Aorta (tissue), 5 donors: ENCODE measurements at places on chromosomes 4 and X. TPM values are rescaled to one million over a fixed set of nuclear protein-coding genes. Genes with fewer than 3 reads are reported as not detected.

GRCh38 chr4:165563851-165564250 is 185.0 kb downstream of the CPE start:
- no peak overlapping the region for H3K4me3 ChIP-seq
- H3K27me3 ChIP-seq, result no peaks in the 10 kb centered on the region
- no peaks in the 10 kb centered on the region for H3K36me3 ChIP-seq
- H3K4me1 ChIP-seq, result no peaks in the 10 kb centered on the region
- no peak overlapping the region for H3K27ac ChIP-seq

DNA sequence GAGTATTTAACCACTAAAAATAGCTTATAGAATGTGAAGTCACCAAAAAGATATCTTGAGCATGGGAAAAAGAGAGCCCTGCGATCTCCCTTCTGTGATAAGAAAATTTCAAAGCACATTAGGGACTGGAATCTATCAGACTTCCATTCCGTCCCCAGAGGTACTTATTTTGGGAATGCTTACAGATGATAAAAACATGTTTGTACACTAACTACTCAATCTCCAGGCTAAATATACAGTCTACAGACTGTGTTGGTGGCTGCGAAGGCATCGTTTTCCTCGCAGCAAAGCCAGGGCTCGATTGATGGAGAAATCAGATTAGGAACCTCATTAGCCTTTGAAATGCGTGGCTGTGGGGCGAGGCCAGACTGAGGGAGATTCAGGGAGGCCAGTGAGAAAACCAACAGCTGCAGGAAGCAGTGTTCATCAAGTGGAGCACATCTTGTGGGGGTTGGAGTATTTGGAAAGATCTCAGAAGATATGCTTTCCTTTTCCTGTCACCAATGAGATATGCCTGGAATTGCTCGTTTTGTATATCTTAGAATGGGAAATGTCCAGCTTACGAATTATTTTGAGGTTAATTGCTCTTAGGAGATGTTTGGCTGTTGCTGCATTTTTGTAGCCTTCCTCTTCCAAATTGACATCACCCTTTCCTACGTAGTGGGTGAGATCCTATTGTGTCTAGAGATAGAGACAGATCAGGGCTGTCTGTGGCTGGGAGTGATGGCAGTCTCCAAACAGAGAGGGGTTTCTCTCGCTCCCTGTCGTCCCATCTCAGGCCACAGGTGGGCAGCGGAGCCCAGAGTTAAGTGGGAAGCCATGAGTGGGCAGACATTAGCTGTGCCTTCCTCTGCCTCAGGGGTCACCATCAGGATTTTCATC is 224.9 kb upstream of the FAT1 start:
- H3K4me3 ChIP-seq, result no peak overlapping the region
- DNase-seq, result no peak
- no peak overlapping the region for H3K27ac ChIP-seq

DNA sequence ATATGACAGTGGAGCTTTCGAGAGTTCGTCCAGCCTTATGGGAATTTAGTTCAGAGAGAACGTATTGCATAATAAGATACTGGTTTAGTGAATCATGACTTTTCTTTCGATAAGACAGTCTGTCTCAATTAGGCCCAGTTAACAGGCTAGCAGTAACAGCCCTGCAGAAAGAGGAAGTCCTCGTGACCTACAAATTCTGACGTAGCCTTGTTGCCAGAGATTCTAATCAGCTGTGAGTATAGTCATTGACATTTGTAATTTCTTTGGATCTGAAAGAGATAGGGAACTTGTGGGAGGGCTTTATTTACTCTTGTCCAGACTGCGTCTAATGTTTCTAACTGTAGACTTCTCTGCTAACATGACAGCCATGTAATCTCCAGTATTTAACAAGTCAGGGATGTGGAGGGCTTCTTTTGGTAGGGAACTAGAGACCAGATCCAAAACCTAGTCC is 15.8 kb downstream of the ART3 start:
- no peaks in the 10 kb centered on the region for H3K27me3 ChIP-seq
- no peak overlapping the region for H3K4me3 ChIP-seq
- DNase-seq, result no peak
- no peaks in the 10 kb centered on the region for H3K36me3 ChIP-seq
- H3K27ac ChIP-seq, result no peak overlapping the region

DNA sequence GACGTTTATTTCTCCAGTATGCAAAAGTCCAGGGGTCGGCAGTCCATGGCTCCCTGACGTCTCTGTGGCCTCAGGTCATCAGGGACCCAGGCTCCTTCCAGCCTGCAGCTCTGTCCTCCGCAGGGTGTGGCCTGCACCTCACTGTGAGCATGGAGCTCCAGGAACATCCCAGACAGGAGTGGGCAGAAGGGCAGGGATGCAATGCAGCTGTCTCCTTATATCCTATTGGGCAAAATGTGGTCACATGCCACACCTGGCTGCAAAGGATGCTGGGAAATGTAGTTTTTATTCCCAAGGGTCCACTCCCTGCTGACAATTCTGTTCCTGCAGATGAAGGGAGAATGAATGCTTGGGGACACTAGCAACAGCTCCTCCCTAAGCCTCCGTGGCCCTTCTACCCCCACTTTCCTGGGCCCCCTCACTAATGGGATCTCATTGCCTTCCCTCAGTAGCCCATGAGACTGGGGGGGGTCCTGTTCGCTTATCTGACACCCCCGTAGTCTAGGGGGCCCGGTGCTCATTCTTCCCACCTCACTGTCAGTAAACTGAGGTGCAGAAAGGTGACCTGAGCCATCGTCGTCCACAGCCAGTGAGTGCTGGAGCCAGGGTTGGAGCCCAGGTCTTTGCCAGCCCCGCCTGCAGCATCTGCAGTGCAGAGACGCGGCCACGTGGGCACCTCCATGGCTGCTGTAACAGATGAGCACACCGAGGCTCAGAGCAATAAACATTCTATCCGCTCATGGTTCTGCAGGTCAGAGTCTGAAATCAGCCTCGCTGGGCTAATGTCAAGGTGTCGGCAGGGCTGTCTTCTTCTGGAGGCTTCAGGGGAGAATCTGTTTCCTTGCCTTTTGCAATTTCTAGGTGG is 5.9 kb upstream of the GRPEL1 start:
- H3K27me3 ChIP-seq, result no peaks in the 10 kb centered on the region
- H3K27ac ChIP-seq, result no peak overlapping the region
- H3K36me3 ChIP-seq, result no peaks in the 10 kb centered on the region
- no peak overlapping the region for H3K4me3 ChIP-seq
- no peaks in the 10 kb centered on the region for H3K4me1 ChIP-seq

GRCh38 chr4:140607852-140608251 is 39.1 kb upstream of the UCP1 start:
- H3K4me3 ChIP-seq, result no peak overlapping the region
- no peaks in the 10 kb centered on the region for H3K27me3 ChIP-seq
- H3K27ac ChIP-seq, result no peak overlapping the region
- H3K36me3 ChIP-seq, result no peaks in the 10 kb centered on the region
- DNase-seq, result no peak
- H3K4me1 ChIP-seq, result no peaks in the 10 kb centered on the region

DNA sequence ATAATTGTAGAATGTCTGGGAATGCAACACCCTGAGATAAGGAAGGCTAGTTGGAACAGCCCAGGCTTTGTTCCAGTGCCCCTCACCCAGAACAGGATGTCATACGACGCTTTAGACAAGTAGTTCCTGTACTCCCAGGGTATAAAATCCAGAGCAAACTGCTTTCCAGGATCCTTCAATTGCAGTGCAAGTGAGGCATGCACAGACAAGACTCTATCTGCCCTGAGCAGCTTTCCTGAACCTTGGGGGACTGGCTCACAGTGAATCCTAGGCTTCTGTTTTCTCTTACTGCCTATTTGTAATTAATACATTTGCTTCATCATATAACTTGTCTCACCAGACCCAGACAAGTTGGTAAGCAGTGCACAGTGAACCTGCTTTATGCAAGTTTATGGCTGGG is 48.4 kb upstream of the IL9R start:
- H3K4me3 ChIP-seq, result no peak overlapping the region
- no peak overlapping the region for H3K27ac ChIP-seq
- H3K4me1 ChIP-seq, result no peaks in the 10 kb centered on the region
- no peak for DNase-seq
- no peaks in the 10 kb centered on the region for H3K36me3 ChIP-seq

GRCh38 chr4:68630371-68630770 is 40.1 kb downstream of the UGT2B15 start:
- no peak for DNase-seq
- no peaks in the 10 kb centered on the region for H3K36me3 ChIP-seq
- H3K4me1 ChIP-seq, result no peaks in the 10 kb centered on the region
- no peak overlapping the region for H3K27ac ChIP-seq
- no peaks in the 10 kb centered on the region for H3K27me3 ChIP-seq

DNA sequence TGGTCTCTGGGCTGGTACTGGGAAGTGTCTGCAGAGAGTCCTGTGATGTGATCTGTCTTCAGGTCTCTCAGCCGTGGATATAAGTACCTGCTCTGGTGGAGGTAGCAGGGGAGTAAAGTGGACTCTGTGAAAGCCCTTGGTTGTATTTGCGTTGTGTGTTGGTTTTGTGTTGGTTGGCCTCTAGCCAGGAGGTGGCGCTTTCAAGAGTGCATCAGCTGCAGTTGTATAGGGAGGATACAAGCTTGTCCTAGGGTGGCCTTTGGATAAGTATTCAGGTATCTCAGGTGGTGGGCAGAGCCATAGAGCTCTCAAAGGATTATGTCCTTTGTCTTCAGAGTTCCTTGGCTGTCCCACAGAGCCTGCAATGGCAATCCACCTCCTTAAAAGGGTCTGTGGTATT is 111.6 kb downstream of the MAGEB17 start:
- no peaks in the 10 kb centered on the region for H3K4me1 ChIP-seq
- DNase-seq, result no peak
- H3K27me3 ChIP-seq, result no peaks in the 10 kb centered on the region
- H3K27ac ChIP-seq, result no peak overlapping the region
- H3K4me3 ChIP-seq, result no peak overlapping the region

DNA sequence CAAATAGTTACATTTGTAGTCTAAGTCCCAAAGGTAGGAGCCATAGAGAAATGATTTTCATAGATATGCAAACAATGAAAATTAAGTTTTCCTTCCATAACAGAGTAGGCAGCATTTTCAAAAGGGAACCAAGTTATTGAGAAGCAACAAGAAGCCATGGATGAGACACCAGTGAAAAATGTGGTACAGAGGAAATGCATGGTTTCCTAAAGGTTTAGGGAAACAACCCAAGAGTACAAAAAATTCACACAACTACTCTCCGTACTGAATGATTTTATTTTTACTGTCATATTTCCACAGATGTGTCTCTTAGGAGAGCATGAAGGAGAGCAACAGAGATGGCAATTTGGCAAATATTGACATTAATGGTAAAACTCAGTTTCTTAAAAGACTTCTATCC is 1408.9 kb upstream of the PCDH7 start:
- H3K36me3 ChIP-seq, result no peaks in the 10 kb centered on the region
- no peak overlapping the region for H3K27ac ChIP-seq
- no peaks in the 10 kb centered on the region for H3K4me1 ChIP-seq
- H3K27me3 ChIP-seq, result no peaks in the 10 kb centered on the region
- H3K4me3 ChIP-seq, result no peak overlapping the region

GRCh38 chrX:16175329-16176061 is 8.2 kb downstream of the MAGEB17 start:
- H3K4me3 ChIP-seq, result no peak overlapping the region
- no peaks in the 10 kb centered on the region for H3K4me1 ChIP-seq
- H3K27me3 ChIP-seq, result no peaks in the 10 kb centered on the region
- DNase-seq, result no peak
- no peak overlapping the region for H3K27ac ChIP-seq
- H3K36me3 ChIP-seq, result no peaks in the 10 kb centered on the region

DNA sequence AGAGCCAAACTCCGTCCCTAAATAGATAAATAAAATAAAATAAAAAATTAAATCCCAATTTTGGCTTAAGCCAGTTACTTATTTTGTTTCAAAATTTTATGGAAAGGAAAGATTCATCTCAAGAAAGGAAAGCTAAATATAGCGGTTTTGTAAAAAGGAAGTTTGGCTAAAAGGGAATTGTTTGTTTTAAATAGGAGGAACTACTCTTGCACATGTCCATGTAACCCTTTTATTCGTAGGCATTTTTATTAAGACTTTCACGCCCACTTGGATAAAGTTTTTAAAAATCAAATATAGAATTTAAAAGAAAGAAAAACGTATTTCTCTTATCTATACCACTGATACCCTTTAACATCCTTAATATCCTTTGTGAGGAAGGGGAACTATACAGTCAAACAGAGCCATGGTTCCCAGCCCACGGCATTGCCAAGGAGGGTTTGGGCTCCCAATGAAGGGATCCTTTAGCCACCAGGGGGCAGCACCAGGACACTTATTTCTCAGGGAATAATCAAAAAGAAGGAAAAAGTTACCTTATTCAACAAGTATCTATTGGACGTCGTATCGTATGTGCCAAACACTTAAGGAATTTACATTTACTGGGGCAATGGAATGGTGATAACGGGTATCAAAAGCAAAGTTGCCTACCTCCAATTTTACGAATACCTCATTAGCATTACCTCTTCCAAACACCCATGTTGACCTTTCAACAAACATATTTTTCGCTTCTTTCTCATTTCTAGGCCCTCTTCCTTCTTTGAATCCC is 27.7 kb downstream of the CDKN2AIP start:
- no peak overlapping the region for H3K4me3 ChIP-seq
- no peaks in the 10 kb centered on the region for H3K27me3 ChIP-seq

Gene CXCR3
- 0.69 TPM for total RNA-seq

Gene RPA4
- total RNA-seq, result 3.0 TPM

Gene NR3C2
- total RNA-seq, result 9.9 TPM

Gene STARD8
- total RNA-seq, result 11.8 TPM

Gene S100G
- total RNA-seq, result not detected

Gene ODAM
- total RNA-seq, result not detected

Gene CSN1S1
- 2.1 TPM for total RNA-seq
